Mucosa of descending colon (tissue), 3 donors: ENCODE measurements at places on chromosomes 13 and 19. TPM values are rescaled to one million over a fixed set of nuclear protein-coding genes. Genes with fewer than 3 reads are reported as not detected.

Gene CCDC122
- total RNA-seq = 8.0 TPM

Gene NCR1
- total RNA-seq = 0.98 TPM

Gene CGB1
- total RNA-seq = not detected

Gene KLK4
- total RNA-seq = 3.4 TPM

Gene ZNF699
- total RNA-seq = 2.7 TPM

Gene CCNA1
- not detected for total RNA-seq

Gene CDK8
- total RNA-seq = 45.1 TPM

Gene ATP1A3
- total RNA-seq = not detected

Gene GRK1
- total RNA-seq = 0.09 TPM

Gene CLEC17A
- total RNA-seq = 0.34 TPM

Gene LGALS7B
- not detected for total RNA-seq

Gene NMRK2
- not detected for total RNA-seq

Gene SRRM5
- 0.63 TPM for total RNA-seq

Gene GPR12
- total RNA-seq = not detected

Gene ZNF284
- 2.3 TPM for total RNA-seq

Gene GNG7
- total RNA-seq = 2.9 TPM

Gene DACH1
- total RNA-seq = 6.5 TPM

Gene TTC9B
- total RNA-seq = not detected

Gene CAPNS1
- total RNA-seq = 501 TPM

Gene TMEM150B
- total RNA-seq = 31.6 TPM

Gene TMPRSS9
- total RNA-seq = 0.41 TPM

Gene TMEM238
- total RNA-seq = 31.4 TPM
